ENCODE measurements at places on chromosomes 2 and 18.

GRCh38 chr2:229784791-229785190, 70.4 kb upstream of the DNER start:
- no peak for DNase-seq

DNA sequence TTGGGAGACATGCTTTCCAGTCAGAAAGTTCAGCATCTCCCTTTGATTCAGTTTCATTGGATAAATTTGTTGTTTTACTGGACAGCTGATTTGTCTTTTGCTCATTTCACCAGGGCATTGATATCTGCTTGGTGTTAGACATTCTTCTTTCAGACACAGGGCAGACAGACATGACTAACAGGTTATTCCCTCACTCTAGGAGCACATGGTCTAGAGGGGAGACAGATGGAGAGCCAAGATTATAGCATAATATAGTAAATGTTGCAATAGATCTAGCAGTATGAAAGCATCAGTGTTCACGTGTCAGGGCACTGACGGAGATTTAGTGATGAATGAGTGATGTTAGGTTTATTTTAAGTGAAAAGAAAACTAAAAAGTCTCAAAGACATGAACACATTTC, 187.0 kb upstream of the CYRIA start:
- no peak for DNase-seq

DNA sequence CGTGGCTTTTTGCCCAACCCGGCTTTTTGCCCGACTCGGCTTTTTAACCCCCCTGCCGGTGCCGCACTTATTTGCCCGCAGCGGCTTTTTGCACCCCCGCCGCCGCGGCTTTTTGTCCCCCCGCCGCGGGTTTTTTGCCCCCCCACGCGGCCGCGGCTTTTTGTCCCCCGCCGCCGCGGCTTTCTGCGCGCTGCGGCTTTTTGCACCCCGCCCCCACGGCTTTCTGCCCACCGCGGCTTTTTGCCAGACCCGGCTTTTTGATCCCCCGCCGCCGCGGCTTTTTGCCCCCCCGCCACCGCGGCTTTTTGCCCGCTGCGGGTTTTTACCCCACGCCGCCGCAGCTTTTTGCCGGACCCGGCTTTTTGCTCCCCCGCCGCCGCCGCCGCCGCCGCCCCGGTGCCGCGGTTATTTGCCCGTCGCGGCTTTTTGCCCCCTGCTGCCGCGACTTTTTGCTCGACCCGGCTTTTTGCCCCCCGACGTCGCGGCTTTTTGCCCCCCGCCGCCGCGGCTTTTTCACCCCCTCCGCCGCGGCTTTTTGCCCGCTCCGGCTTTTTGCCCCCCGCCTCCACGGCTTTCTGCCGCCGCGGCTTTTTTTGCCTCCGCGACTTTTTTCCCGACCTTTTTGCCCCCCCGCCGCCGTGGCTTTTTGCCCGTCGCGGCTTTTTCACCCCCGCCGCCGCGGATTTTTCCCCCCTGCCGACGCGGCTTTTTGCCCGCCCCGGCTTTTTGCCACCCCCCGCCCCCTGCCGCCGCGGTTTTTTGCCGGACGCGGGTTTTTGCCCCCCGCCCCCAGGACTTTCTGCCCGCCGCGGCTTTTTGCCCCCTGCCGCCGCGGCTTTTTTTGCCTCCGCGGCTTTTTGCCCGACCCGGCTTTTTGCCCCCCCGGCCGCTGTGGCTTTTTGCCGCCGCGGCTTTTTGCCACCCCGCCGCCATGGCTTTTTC, 2786.5 kb downstream of the RPIA start:
- no peak for DNase-seq

GRCh38 chr2:134232868-134233727, 20.8 kb upstream of the MGAT5 start:
- DNase-seq, result no peak

GRCh38 chr2:99674090-99674489, 184.3 kb upstream of the REV1 start:
- no peak for DNase-seq

DNA sequence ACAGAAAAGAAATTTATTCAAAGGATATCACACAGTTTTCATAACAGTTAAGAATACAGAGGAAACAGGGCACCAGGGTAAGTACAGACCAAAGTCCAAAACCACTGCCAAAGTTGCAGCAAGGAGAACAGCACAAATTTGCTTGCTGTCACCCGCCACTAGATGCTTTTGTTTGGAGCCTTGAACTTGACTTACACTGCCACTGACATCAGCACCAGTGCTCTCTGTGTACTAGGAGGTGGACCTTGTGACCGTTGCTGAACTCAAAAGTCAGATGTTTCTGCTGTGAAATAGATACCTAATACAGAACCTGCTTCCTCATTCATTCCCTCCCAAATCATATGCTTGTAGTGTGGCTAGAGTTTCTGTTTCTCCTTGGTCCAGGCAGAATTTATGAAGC, 578.3 kb upstream of the TMEFF2 start:
- DNase-seq, result no peak

GRCh38 chr2:157672129-157672528, 43.5 kb upstream of the ACVR1C start:
- no peak for DNase-seq

- no peak for DNase-seq
Measured at GRCh38 chr2:20624156-20624883, 26.6 kb downstream of the HS1BP3 start.

DNA sequence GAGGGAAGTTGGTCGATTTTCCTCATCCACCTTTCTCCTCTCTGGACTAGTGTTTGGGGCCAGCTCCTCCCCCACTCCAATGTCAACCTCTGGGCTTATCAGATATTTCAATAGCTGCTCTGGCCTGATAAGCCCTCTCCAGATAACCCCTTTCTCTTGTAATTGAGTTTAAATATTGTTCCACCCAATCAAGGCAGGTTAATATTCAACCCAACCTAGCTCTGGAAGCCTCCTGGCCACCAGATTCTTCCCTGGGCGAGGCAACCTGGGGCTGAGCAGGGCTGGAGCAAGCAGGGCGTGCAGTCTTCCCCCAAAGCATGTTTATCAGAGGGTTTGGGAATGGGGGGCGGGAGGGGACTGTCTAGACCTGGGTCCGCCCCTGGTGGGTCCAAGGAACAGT, 73.8 kb downstream of the TFCP2L1 start:
- DNase-seq, result no peak

- DNase-seq, result no peak
Measured at GRCh38 chr2:185466915-185467314, 271.7 kb upstream of the FSIP2 start.

GRCh38 chr2:207558079-207558491, 28.3 kb downstream of the CREB1 start:
- DNase-seq, result no peak

DNA sequence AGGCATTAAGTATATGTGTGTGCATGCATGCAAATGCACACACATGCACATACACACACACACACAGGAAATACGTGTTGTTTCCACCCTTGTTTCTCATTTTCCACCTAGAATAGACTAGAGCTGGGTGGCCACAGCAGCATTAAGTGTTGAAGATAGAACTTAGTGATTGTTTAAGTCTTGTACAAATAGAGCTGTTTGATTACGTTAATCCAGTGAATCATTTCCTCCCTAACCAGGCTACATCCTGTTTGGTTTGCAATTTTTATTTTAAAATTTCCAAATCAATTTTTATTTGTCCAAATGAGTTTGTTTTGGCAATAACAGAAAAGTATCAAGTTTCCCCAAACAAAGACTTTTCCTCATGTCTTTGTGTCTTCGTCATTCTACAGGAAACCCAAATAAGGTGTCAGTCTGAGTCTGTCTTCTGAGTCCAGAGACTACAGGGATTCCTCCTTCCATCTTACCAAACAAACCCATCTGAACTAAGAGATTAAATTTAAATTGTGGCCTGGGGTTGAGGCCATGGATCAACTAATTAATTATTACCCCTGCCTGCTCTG, 74.6 kb upstream of the GALNT5 start:
- no peak for DNase-seq

GRCh38 chr2:224284134-224284946, 117.6 kb downstream of the FAM124B start:
- DNase-seq, result no peak

DNA sequence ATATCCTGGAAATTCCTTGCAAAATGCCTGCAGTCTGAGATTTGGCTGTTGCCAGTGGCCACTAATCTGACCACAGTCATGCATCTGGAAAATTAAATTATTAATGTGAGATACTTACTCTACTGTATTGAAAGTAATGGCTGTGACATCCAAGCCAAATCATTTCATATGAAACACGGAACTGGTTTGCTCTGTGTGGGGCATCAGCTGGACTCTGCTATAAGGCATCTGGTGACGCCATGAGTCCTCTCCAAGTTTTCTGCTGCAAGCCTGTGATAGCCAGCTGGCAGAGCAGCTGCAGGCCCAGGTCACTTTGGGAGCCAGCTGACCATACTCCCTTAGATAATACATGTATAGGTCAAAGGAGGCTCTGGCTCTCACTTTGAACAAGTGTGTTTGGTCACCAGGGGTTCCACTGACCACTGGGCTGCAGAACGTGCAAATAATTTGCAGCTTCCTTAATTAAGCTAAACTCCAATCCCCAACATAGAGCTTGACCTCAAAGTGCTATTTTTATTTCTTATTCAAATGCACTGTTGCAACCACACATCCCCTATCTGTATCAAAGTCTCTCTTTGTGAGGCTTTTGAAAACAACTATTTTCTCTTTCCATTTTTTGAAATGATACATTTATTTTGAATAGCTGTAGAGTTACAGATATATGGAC, 152.9 kb downstream of the NCKAP5 start:
- DNase-seq, result no peak

DNA sequence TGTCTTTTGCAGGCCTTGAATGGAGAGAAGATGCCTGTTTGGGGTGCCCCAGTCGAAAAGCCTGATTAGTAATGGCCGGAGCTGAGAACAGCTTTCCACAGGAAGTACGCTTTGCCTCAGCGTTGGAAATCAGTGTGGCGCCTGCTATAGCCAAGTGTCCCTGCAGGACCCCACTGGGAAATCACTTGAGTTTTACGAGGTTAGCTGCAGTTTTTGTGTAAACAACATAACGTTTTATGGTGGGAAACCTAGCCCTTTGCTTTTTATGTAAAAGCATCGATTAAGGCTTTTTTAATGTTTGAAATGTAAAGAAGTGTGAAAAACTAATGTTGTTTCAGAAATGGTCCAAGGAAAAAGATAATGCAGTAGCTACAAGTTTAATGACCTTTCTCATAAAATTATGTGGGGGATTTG, 234.2 kb downstream of the TTC32 start:
- DNase-seq, result no peak

DNA sequence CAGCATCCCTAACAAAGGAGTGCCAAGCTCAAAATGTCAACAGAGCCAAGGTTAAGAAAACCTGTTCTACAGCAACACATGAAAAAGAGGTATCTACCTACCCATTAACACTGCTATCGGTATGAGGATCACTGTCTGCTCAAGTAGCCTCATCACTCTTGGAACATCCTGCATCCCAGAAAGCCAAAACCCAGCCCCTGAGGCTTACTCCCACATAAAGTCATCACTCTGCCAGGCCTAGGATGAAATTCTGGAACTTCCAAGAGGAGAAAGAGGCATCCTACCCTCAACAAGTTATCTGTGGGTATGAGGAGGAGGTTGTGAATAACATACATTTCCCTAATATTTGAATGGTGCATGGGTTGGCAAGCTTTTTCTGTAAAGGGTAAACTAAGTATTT, 25.5 kb downstream of the CDH2 start:
- DNase-seq, result no peak

DNA sequence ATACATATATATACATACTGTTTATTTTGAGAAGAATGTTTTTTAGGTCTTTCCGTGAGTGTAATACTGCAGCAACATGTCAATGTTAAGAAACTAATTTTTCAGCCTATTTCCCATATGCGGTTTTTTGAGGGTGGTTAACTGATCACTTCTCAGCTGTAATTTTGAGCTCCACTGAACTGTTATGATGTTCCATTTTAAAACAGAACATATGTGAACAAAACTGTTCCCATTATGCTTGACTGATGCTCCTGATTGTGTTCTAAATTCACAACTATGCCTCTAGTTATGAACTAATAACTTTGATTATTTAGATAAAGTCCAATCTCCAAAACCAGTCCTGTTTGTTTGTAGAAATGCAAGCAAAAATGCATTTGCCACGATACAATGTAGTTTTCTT, 511.2 kb upstream of the FSIP2 start:
- no peak for DNase-seq

DNA sequence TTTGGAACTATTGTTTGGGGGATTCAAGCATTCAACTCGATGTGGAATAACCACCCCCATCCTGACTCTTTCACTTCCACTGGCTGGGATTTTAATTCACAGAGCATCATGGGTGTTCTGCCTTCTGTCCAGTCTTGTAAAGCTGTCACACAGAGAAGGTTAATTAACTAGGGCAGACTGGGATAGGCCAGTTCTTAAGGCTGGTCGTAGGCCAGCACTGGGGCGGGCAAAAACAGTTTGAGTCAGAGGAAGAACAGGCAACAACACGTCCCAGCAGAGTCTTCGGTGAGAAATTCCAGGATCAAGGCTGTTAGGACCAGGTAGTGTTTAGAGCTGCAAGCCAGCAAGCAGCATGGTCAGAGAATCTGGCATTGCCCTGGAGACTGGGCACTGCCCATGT, 4.0 kb upstream of the RNF152 start:
- DNase-seq, result no peak

GRCh38 chr18:24811950-24812681, 351.7 kb downstream of the HRH4 start:
- DNase-seq, result no peak

- DNase-seq, result no peak
Measured at GRCh38 chr2:109438773-109439389, 174.9 kb downstream of the SEPTIN10 start.

DNA sequence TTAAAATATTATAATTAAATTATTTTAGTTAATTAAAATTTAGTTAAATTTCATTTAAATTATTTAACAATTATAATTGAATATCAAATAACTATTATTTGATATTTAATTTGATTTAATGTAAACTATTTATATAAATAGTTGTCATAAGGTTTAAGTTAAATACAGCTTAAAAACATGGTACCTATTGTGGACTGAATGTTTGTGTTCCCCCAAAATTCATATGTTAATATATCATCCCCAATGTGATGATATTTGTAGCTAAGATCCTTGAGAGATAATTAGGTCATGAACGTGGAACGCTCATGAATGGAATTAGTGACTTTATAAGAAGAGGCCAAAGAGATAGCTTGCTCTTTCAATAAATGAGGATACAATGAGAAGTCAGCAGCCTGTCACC, 505.7 kb upstream of the LRATD1 start:
- DNase-seq, result no peak

- DNase-seq, result no peak
Measured at GRCh38 chr18:12857215-12857905, 26.7 kb downstream of the PTPN2 start.

DNA sequence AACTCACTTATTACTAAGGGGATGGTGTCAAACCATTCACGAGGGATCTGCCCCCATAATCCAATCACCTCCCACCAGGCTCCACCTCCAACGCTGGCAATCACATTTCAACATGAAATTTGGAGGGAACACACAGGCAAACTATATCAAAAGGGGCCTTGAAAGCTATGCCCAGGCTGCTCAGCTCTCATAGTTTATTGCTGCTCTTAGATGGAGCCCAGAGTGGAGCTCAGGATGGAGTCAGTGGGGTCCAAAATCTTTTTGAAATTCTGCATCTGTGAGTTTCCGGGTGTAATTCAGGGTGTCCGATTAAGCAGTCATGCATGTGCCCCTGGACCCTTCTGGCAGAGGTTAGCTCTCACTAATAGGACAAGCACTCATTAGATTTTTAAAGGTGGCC, 24.3 kb downstream of the RHOB start:
- no peak for DNase-seq

GRCh38 chr2:204795156-204795555, 249.9 kb downstream of the PARD3B start:
- DNase-seq, result no peak

- DNase-seq, result no peak
Measured at GRCh38 chr2:127805491-127805890, 5.5 kb downstream of the WDR33 start.

GRCh38 chr2:29295845-29296244, 180.6 kb downstream of the CLIP4 start:
- no peak for DNase-seq
